Endothelial cell (in vitro differentiated cells): ENCODE measurements at places on chromosomes 2 and 18. TPM values are rescaled to one million over a fixed set of nuclear protein-coding genes. Genes with fewer than 3 reads are reported as not detected.

Gene DLX1
- 0.87 TPM for total RNA-seq

Gene RAD51AP2
- 0.44 TPM for total RNA-seq

DNA sequence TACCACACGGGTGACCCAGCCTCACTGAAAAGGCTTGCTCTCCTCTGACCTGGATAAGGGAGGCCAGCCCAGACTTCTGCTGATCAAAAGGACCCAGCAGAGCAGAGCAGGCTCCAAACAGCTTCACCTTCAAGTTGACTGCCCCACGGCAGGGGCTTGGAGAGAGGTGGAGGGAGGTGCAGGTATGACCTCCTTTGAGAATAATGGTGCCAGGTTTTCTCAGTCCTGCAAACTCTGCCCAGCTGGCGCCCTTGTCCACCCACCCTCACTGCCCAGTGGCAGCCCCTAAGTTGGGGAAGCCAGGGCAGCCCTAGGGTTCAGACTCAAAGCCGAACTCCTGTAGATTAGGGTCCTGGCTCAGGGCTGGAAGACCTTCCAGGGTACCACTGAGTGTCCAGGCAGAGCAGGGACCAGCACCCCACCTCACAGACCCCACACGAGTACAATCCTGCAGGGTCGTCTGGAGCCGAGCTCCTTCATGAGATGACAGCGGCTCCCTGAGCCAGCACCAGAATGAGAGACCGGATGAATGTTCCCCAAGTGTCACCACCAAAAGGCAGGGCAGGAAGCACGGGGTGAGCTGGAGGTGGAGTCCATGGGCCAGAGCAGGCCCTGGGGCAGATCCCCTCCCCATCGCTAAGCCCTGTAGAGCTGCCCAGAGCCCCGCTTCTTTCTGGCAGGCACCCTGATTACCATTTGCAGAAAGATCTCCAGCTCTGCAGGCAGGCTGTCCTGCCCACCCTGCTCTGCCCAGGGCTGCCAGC, 3.6 kb upstream of the GPC1 start:
- no peaks in the 10 kb centered on the region for H3K36me3 ChIP-seq
- no peak overlapping the region for H3K27ac ChIP-seq
- peaks cover 3% of the 10 kb centered on the region for H3K4me1 ChIP-seq
- no peak for DNase-seq
- peaks cover 10% of the 10 kb centered on the region for H3K27me3 ChIP-seq
- H3K4me3 ChIP-seq, result no peak overlapping the region

- no peaks in the 10 kb centered on the region for H3K27me3 ChIP-seq
- H3K36me3 ChIP-seq, result no peaks in the 10 kb centered on the region
- no peak overlapping the region for H3K4me3 ChIP-seq
Measured at GRCh38 chr2:64972876-64973275, 16.3 kb upstream of the SLC1A4 start.

GRCh38 chr2:180016937-180017336, 9.8 kb upstream of the CWC22 start:
- DNase-seq, result no peak
- H3K36me3 ChIP-seq, result no peaks in the 10 kb centered on the region
- no peak overlapping the region for H3K4me3 ChIP-seq

GRCh38 chr2:174332217-174332963, 2.4 kb upstream of the SP9 start:
- peaks cover 3% of the 10 kb centered on the region for H3K36me3 ChIP-seq
- DNase-seq, result peak; percentile 42
- peak overlapping the region; percentile 81 for H3K4me3 ChIP-seq

- H3K27ac ChIP-seq, result no peak overlapping the region
- H3K4me1 ChIP-seq, result no peaks in the 10 kb centered on the region
- H3K4me3 ChIP-seq, result no peak overlapping the region
- DNase-seq, result no peak
Measured at GRCh38 chr2:40240070-40240469, 211.8 kb downstream of the SLC8A1 start.

- no peaks in the 10 kb centered on the region for H3K36me3 ChIP-seq
- H3K4me1 ChIP-seq, result peaks cover 14% of the 10 kb centered on the region
- H3K27me3 ChIP-seq, result no peaks in the 10 kb centered on the region
- no peak overlapping the region for H3K27ac ChIP-seq
- DNase-seq, result no peak
Measured at GRCh38 chr2:184452907-184453306, 145.4 kb upstream of the ZNF804A start.

DNA sequence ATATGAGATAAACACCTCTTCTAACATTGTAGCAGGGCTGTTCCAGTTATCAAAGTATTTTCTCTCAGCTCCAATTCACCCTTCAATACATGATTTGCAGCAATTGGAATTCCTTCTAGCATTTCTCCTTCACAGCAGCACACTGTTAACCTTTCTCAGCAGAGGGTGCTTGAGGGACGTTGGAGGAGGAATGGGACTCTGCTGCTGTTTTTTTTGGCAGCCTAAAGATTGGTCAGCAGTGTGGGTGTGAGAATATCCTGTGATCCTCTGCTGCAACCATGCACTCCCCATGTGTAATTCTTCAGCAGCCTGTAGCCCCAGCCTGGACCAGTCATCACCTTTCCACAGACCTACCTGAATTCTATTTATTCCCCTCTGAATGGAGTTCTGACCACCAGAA, 1708.9 kb upstream of the CELF4 start:
- H3K4me3 ChIP-seq, result no peak overlapping the region
- H3K36me3 ChIP-seq, result no peaks in the 10 kb centered on the region
- no peak overlapping the region for H3K27ac ChIP-seq
- H3K4me1 ChIP-seq, result no peaks in the 10 kb centered on the region

DNA sequence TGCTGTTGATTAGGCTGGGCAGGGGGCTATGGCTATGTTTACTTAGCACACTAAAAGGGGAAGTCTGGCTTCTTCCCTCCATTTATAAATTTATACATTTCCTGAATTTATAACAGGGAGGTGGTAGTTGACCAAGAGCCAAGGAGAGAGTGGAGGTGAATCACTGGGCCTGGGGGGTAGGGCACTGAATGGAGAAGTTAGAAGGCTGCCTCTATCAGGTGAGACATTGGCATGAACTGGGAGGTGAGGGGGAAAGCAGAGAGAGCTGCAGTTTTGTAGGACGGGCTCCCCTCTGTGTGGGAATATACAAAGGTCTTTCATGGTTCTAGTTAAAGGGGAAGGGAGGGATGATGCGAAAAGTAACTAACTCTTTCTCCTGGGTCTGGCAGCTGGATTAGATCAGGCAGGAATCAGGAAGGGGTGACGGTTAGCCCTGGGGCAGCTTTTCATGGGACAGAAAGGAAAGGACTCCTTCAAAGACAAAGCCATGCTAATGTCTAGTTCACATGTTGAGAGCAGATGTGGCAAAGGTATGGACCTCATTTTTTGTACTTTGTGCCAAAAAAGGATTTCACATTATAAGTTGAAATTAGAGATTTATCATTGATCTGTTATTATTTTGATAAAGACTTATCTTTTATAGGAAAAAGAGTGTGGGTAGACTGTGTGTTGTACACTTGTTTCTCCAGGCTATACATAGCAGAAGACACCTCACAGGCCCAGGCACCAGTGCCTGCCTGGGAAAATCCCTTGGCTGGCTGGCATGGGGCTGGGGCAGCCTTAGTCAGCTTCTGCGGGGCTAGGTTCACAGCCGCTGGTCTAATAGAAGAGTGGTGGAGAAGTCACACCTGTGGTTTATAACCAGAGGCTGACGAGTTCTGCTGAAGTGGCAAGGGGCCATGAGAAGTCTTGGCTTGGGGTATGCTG, 158.7 kb downstream of the CLIP4 start:
- H3K36me3 ChIP-seq, result no peaks in the 10 kb centered on the region
- H3K4me1 ChIP-seq, result peaks cover 33% of the 10 kb centered on the region
- no peak overlapping the region for H3K4me3 ChIP-seq
- no peak for DNase-seq
- no peak overlapping the region for H3K27ac ChIP-seq
